ENCODE measurements at places on chromosomes 3 and 15.

DNA sequence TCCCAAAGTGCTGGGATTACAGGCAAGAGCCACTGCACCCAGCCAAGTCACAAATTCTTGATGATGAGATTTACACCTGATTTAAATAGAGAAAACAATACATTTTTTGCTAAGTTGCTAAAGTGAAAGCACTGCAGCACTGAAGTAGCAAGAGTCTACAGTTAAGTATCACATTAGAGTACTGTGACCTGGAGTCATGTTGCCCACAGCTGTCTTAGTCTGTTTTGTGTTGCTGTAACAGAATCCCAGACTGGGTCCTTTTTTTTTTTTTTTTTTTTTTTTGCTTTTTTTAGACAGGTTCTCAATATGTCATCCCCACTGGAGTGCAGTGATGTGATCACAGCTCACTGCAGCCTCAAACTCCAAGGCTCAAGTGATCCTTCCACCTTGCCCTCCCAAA is 23.2 kb upstream of the GNB4 start:
- no peak for DNase-seq

GRCh38 chr3:122263058-122263457 is 62.0 kb upstream of the CSTA start:
- DNase-seq, result no peak

- no peak for DNase-seq
Measured at GRCh38 chr3:196642434-196642833, 2.9 kb downstream of the NRROS start.

DNA sequence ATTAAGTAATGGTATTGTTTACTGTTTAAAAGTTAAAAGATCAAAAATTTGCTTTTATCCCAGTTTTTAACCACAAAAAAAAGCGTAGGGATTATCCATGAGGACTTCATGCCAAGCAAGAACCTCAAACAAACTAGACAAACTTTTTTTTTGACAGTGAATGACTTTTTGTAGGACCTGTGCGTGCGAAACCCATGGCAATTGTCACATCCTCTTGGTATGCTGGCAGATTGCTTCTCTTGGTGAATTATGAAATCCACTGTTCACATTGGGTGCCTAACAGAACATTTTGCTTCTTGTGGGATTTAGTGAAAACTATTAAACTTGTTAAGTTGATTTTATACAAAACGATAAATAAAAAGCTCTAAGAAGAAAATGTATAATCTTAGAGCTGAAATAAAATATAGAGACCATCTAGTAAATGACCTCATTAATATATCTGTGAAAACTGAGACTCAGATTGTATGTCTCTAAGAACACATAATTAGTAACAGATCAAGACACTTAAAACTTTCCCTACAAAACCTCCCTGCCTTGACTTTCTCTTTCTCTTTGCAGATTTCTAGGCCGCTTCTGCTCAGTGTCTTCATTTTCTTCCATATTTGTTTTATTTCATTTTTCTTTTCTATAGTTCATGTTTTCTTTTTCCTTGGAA is 87.3 kb upstream of the CGNL1 start:
- DNase-seq, result no peak

DNA sequence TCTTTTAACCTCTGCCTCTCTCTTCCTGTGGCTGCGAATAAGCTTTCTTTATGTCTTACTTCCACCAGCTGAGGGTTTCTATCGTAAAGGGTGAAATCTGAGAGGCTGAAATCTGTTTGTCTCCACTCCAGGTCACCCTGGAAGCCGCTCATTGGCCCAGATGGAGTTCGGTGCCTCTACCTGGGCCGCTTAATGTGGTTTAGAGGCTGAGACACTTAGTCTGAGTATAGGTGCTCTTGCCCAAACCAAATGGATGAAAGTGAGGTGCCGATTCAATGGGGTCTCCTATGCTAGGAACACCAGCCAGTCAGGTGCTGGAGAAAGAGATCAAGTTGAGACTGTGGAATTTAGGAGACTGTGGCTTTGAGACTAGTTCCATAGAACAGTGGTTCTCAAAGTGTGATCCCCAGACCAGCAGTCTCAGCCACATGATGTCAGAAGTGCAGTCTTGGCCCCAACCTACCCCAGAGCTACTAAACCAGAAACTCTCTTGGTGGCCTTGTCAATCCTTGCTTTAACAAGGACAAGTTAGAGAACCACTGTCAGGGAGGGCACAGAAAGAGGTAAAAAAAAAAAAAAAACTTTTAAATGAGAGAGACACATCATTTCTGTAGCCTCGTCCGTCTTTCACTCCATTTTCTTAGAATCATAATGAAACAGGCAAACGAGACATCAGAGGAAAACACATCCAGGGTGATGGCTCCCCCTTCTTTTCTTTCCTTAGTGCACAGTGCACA is 54.9 kb upstream of the CCR2 start:
- peak; percentile 53 for DNase-seq

GRCh38 chr3:188287762-188288505 is 134.0 kb downstream of the LPP start:
- DNase-seq, result no peak

DNA sequence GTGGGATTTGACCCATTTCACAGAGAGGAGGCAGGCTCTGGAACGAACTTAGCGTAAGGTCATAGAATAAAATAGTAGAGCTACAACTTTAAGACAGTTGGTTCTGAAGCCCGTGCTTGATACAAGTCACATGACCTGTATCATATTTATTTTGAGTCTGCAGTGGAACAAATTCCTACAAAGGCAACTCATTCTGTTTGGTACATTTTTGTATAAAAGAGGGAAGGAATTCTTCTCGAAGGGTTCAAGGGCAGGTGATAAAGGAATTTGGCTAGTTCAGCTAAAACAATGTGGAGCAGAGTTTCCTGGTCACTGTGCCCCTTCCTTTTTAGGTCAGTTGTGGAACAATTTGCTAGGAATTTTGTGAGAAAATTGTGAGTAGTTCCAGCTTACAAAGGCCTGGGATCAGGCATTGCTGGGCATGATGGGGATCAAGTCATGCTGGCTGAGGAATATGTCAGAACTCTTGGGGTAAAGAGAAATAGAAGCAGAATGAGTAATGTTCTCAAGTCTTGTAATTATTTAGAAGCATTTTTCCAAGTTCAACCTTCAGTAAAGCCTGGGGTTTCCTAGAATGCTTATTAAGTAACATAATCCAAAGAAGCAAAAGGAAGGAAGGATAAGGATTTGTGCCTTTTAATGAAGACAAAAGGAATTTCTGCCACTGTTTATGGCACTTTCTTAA is 19.1 kb downstream of the USP3 start:
- DNase-seq, result no peak

DNA sequence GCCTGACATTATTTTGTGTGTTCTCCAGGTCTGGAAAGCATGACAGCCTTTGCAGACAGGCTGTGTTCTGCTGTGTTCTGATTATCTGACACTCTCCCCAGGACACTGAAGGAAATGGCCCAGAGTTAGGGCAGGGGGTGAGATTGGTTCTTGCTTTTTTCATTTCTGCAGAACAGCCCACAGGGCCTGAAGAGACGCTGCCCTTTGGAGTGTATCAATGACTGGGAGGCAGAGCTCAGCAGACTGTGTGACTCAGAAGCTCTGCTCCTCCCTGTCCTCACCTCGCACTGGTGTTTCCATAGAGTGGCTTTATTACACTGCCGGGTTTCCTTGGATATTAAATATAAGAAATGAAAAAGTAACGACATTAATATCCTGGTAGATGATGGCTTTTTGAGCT is 523.6 kb downstream of the NTRK3 start:
- no peak for DNase-seq

DNA sequence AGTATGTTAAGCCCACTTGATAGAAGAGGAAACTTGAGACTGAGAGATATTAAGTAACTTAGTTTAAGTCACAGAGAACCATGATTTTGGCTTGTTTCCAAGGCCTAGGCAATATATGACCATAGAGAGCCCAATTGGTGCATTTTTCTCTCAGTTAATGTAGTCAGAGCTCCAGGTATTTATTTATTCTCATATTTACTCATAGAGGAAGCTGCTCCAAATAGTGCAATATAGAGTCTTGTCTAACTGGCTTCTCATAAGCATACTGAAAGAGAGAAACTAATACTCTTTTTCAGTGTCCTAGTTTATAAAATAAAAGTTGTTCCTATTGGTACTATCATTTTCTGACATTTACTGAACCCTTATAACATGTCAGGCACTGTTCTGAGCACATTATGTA is 15.2 kb downstream of the TRNT1 start:
- DNase-seq, result no peak

- DNase-seq, result no peak
Measured at GRCh38 chr3:41272667-41273066, 73.4 kb downstream of the CTNNB1 start.

DNA sequence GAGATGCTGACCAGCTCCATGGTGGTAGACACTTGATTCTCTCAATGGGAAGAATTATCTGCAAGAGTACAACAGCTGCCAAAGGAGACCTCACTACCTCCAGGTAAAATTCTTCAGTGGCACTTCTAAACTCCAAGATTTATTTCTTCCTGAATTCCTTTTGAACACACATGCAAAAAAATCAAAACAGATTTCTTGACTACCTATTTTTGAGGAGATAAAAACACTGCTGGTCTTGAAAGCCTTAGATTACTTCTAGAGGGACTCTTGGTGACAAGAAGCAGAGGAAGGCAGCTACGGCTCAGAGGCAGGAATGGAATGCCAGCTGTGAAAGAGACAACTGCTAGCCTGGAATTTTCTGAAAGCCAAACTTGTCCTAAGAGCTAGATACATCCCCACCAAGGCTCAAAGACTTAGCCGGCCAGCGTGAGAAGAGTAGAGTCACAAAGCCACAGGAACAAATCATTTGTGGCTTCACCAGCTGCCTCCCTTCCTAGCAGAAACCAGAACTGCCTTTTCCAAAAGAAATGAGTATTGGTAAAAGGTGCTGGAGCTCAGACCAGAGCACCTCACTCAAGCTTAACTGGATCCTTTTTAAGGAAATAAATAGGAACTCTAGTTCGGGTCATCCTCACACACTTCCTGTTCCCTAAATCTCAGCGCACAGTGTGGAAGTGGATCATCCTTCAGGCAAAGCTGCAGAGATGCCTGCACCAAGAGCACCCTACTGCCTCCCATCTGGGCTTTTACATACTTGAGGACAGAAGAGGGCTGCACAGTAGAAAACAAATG is 32.6 kb downstream of the CLK3 start:
- DNase-seq, result no peak

- DNase-seq, result no peak
Measured at GRCh38 chr3:148331081-148331846, 366.4 kb upstream of the AGTR1 start.

DNA sequence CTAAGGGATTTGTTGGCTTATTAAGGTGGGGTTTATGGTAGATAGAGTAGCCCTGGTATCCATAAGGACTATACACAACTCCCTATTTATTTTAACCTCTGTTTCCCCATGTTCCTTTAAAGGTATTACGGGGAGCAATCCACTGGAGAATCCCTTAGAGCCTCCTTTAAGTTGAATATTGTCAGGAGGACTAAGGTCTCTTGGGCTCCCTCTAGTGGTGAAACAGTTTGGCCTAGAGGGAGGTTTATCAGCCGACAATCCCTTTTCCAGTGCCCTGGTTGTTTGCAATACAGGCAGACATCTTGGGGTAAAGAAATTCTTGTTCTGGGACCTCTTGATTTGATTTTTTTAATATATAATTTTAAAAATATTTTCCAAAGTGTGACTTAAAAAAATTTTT is 12.9 kb downstream of the OPA1 start:
- DNase-seq, result peak; percentile 61

- no peak for DNase-seq
Measured at GRCh38 chr3:13217736-13218540, 144.7 kb upstream of the IQSEC1 start.

GRCh38 chr3:128011140-128011539 is 41.1 kb upstream of the SEC61A1 start:
- peak; percentile 53 for DNase-seq

Data from activated naive CD4-positive, alpha-beta T cell treated with anti-CD3 and anti-CD28 coated beads for 36 hours (primary cell).